ENCODE measurements at places on chromosomes 5 and 9.

DNA sequence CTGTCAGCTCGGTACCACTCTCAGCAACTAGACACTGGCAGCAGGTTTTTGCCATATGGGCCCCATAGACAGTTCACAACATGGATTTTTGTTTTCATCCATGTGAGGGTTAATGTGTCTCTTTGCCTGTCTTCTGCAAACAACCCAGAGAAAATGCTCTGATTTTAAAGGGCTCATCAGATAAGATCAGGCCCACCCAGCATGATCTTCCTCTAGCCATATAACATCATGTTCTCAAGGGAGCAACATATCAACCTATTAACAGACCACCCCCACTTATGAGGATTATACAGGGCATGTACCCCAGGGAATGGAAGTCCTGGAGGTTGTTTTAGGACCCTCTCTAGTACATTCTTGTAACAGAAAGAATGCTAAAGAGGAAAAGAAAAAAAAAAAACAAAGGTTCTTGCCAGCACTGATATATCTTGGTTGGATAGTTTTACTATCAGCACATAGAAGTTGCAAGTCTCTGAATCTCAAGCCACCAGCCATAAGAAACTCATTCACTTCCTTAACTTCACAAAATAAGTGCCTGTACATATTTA is 1015.1 kb downstream of the TLE4 start:
- H3K27me3 ChIP-seq, result no peaks in the 10 kb centered on the region
- H3K4me1 ChIP-seq, result no peaks in the 10 kb centered on the region
- no peaks in the 10 kb centered on the region for H3K36me3 ChIP-seq
- no peak overlapping the region for H3K27ac ChIP-seq

GRCh38 chr9:127570533-127571111 is 41.5 kb upstream of the STXBP1 start:
- DNase-seq, result no peak
- H3K27me3 ChIP-seq, result no peaks in the 10 kb centered on the region
- H3K4me1 ChIP-seq, result peaks cover 41% of the 10 kb centered on the region
- H3K36me3 ChIP-seq, result no peaks in the 10 kb centered on the region

DNA sequence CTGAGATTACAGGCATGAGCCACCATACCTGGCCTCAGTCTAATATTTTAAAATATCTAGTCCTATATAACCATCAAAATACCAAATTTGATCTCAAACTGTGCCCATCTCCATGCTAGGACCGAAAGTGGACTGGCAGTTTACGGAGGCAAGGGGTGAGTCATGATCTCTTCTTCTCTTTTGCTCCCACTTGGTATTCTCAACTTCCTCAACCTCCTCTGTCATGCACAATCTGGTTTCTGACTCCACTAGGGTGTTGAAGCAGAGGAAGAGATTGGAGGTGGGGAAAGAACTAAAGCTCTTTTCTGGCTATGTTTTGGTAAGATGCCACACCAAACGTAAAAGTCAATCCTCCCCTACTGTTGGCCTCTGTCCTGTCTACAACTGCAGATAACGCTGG is 55.9 kb upstream of the CEMIP2 start:
- H3K27ac ChIP-seq, result no peak overlapping the region
- H3K4me1 ChIP-seq, result no peaks in the 10 kb centered on the region
- DNase-seq, result no peak
- no peaks in the 10 kb centered on the region for H3K36me3 ChIP-seq

DNA sequence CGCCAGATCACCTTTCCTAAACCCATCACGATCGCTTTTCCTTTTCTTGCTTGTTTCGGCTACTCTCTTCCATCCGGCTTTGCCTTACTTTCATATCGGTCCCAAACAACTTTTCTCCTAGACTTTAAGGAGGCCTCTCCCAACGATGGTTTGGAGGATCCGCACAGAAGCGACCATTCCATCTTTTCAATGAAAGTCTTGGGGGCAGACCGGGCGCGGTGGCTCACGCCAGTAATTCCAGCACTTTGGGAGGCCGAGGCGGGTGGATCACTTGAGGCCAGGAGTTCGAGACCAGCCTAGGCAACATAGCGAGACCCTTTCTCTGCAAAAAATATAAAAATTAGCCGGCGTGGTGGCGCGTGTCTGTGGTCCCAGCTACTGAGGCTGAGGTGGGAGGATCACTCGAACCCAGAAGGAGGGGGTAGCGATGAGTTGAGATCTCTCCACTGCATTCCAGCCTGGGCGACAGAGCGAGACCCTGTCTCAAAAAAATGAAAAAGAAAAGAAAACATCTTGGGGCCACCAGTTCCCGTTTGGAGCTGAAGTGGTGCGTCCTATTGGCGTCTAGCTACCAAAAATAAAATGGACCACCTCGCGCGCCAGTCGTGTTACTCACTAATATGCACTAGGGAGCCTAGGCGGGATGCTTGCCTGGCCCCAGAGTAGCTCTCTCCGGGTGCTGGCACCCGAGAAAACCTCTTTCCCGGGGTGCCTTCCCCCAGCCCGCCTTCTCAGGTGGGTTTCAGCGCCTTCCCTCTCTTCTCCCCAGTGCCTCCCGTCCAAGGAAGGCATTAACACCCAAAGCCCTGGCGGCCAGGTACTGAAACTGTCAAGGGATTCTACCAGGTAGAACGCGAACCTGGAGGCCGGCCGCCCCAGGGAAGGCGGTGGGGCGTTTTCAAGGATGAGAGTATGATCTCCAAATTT is 800 bp upstream of the AP3B1 start:
- H3K27ac ChIP-seq, result peak overlapping the region; percentile 7
- no peaks in the 10 kb centered on the region for H3K36me3 ChIP-seq
- no peaks in the 10 kb centered on the region for H3K27me3 ChIP-seq
- DNase-seq, result no peak
- peaks cover 14% of the 10 kb centered on the region for H3K4me1 ChIP-seq
- H3K4me3 ChIP-seq, result peak overlapping the region; percentile 61

Data from endothelial cell of umbilical vein (primary cell).